SK-N-MC (cell line): ENCODE measurements at places on chromosomes 7 and 10.
A peak's percentile ranks its signal among the peaks of the same experiment; 100 is the strongest.

DNA sequence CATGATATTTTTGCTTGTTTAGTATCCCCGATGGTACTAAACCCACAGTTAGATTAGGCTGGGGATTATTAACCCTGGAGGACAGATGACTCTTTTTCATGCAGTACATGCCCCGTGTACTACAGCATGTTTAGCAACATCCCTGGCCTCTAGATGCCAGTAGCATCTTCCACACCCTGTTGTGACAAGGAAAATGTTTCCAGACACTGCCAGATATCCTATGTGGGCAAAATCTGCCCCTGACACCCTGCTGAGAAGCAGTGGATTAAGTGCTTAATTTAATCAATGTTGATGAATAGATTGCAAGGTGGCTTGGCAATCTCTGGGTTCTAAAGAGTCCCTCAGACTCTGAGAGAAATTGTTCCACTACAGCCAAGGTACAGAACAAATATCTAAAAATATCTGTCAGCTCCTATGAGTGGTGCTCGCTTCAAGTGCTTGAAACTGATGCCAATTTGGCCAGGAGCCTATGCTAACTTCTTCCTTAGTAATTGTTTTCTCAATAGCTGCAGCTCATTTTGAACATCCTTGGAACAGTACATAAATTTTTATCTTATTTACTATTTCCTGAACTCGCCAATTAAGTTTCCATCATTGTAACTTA is 247.0 kb downstream of the SORCS1 start:
- DNase-seq: no peak

GRCh38 chr10:91759581-91759986 is 38.6 kb upstream of the TNKS2 start:
- DNase-seq: no peak

DNA sequence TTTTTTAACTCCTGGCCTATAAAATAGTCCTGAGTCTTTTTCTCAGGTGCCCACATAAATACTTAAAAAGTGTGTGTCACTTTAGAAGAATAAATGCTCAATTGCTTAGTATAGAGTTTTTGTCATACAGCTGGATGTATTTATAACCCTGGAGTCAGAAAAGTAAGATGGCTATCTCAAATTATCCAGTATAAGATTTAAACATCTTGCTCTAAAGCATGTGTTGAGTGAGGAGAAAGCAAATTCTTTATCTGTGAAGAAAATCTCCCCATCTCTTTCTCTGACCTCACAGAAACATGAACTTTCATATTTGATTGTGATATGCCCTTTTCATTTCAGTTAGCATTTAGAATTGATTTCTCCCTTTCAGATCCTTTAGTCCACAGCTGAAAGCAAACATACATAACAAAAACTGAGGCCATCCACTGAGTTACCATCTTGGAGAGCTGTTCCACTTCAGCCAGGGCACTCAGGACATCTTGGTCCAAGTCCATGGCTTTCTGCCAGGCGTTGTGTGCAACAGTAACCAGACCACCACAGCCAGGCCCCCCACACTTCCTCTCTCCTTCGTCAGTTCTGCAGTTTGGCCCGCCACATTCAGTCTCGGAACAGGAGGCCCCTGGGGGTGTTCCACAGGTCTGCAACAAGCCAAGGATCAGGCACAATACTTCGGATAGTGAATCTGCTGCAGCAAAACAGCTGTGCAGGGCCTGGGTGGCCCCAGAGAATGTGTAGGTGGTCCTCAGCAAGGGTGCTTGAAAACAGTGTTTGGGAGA is 40.9 kb downstream of the DLD start:
- DNase-seq: no peak

DNA sequence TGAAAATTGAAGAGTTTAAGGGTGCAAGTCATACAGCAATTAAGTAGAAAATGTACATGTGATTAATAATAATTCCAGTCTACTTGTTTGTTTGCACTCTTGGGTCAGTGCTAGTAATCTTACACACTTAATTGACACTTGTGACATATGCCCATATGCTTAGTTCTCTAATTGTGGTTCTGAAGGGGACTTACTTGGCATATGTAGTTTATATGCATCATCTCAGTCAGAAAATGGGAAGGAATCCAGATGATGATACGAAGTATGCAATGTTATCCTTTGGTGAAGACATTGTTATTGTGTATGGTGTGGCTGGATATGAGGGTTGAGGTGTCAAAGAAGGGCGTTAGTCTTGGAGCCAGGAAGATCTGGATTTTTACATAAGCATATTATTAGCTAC is 193.5 kb upstream of the HDAC9 start:
- DNase-seq: no peak

DNA sequence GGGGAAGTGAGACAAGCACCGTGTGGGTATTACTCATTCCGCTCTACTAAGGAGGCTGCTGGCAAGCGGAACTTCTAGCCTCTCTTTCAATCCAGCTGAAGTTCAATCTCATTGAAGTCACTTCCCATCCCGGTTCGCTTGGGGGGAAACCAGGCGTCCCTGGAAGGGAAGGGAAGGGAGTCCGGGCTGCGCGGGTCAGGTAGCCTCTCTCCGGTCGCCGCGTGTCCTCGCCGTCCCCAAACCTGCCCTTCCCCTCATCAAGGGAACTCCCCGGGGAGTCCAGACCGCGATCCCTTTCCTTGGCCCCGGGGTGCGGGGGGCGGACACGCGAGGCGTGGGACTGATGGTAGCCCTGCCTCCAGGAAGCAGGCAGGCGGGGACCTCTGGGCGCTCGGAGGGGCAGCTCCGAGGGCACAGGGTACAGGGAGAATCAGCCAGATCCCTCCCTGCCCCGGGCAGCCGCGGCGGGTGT is 598 bp upstream of the ZEB1 start:
- DNase-seq: no peak

DNA sequence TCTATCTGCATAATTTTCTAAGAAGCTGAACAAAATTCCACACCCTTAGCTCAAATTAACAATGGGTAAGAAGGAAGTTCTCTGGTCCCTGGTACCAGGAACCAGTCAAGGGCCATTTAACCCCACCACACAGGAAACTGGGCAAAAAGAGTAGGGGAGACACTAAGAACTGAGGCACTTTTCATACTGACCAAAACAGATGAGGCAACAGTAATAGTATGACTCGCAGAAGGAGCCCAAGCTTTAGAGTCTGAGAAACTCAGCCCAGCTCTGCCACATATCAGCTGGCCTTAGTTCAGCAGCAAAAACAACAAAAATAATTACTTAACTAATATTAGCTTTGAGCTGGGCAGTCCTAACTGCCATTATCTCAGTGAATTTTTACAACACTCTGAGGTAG is 221.2 kb downstream of the FAM107B start:
- no peak for DNase-seq

GRCh38 chr7:137342265-137342664 is 1.3 kb downstream of the PTN start:
- no peak for DNase-seq

DNA sequence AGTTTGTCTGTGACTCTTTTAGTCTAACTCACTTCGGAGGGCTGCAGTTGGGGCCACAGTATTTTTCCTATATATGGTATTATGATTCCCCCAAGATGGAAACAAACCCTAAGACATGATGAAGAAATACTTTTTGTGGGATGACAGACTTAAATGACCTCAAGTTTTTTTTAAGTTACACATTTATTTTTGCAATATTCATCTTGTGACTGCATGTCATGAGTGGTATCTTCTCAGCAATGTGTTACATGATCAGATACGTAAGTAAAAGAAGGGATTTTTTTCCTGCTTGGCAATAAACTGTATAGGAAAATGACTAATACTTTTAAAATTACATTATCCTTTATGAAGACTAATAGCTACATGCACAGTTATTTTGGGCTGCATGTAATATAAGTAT is 57.8 kb downstream of the OR13A1 start:
- no peak for DNase-seq

DNA sequence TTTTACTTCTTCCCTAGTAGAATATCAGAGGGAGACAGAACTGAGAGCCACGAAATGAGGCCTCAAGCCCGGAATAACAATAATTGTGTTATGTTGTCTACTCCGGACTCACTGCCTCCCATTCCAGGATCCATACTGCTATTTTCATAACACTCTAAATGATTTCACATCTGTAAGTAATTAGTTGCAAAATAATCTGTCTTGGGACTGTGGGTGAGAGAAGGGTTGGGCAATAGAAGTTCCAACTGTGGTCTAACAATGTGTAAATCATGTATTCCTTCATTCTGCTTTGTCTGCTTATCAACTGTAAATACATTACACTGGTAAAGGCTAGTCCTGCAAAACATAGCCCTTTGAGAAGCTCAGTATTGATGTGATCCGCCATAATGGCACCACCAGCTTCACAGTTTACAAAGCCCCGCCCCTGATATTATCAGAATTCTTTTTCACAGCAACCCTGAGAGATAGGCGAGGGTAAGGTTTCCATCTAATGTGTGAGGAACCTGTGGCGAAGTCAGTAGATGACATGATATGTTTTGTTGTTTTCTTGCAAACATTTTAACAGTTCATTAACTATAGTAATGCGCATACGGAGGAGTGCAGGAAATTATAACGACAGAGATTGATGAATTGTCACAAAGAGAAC is 265.7 kb upstream of the BMPER start:
- peak; percentile 68 for DNase-seq

GRCh38 chr10:482051-482501 is 207.4 kb downstream of the DIP2C start:
- no peak for DNase-seq

DNA sequence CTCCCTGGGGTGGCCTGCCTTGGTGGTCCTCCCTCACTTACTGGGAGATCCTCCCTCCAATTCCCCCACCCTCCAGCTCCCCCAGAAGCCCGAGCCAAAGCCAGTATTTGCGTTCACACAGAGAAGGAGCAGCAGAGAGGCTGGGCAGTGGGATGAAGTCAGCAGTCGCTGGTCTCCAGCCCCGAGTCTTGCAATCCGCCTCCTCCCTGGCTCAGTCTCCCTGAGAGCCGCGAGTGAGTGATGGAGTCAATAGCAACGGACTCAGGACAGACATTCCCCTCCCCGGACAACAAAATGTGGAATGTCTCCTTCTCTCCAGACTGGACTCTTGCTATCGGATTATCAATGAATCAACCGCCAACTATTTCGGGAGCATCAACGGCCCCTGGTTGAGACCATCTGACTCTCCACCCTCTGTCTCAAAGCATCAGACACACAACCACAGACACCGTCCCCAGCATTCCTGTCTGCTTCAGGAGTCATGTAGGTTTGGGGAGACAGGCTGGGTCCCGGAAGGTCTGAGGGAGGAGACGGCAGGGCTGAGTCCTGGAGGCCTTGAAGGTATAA is 178.4 kb downstream of the SH3PXD2A start:
- no peak for DNase-seq

- DNase-seq: no peak
These were observed 199.3 kb downstream of the LRMDA start for GRCh38 chr10:75630746-75631145.

GRCh38 chr10:48251525-48252353 is 22.8 kb downstream of the FRMPD2 start:
- DNase-seq: no peak

- DNase-seq: no peak
These were observed 41.0 kb downstream of the ATXN7L1 start for GRCh38 chr7:105835441-105835840.

DNA sequence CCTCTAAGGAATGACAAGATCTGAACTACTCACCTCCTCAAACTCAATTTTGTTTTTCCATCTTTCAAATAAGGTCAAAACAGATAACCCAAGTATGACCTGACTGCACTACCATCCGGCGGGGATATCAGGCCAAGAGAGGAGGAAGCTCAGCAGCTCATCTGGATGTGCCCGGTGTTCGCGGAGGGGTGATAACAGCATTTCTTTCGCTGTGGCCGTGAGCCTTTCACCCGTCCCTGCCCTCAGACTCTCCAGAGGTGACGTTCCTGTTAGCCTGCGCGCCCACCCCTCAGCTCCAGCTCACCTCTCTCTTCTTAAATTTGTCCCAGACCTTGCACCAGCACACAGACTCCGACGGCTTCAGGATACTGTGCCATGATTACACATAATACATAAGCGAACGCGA is 526 bp downstream of the ZNF248 start:
- no peak for DNase-seq

DNA sequence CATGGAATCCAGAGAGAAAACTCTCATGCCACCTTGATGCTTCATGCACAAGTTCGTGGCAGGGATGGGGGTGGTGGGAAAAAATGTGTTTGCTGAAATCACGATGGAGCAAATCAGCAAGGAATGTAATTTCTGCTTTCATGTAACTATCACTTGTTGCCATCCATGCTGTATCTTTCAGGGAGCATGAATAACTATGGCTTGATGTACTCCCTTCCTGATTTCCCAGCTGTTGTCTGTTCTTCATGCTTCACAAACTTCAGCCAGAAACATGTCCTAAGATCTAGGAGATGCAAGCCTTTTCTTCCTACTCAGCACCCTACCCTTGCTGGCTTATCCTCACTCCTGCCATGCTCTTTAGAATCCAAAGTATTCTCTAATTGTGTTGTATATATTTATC is 64.0 kb downstream of the LRRC4 start:
- DNase-seq: no peak

DNA sequence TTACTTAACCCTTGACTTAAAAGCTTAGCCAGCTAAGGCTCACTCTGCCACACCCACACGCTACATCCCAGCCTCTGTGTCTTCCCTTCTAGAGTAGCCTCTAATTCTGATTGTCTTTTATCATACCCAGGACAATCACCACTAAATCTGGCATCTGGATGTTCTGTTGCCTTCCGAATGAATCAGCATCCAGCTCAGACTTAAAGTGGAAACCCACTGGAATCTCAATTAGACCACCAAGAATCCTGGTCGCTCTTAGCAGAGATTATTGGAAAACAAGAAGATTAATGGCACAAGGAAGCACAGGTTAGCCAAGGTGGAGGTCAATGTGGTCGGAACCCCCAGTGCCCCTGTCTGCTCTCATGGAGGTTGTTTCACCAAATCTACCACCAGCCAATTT is 404.2 kb upstream of the FOXK1 start:
- DNase-seq: no peak

GRCh38 chr7:27154901-27155815 is 1.3 kb downstream of the HOXA7 start:
- DNase-seq: no peak

DNA sequence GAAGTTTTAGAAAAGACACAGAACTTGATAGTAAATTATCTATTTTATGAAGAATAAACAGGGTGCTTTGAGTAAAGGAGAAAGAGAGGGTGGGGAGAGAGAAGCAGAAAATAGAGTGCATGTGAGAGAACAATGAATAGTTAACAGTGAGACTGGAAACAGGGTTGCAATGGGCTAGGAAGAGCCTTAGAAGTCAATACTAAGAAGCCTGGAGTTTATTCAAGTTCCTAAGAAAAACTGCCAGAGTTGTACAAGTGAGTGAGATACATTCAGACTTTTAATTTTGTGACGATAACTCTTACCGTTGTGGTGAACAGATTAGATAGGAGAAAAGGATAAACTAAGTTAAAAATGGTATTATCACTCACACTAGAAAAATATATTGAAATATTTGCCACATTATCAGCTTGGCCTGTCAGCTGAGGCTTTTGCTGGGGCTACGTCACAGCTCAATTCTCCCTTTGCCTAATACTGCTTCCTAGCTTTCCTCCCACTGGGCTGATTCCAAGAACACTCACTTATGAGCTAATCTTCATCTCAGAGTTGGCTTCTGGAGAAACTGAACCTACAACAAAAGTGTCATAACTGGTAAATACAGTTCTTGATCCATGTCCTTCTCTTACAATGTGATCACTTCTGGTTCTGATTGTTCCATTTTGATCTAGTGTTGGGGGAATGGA is 92.7 kb downstream of the SEMA3D start:
- no peak for DNase-seq

- no peak for DNase-seq
These were observed 168.6 kb downstream of the CTNNA3 start for GRCh38 chr10:67527351-67527750.
